B cell (primary cell): ENCODE measurements at places on chromosomes 16 and 17. TPM values are rescaled to one million over a fixed set of nuclear protein-coding genes. Genes with fewer than 3 reads are reported as not detected.

GRCh38 chr17:49393491-49394255 is 21.0 kb downstream of the PHB1 start:
- H3K4me1 ChIP-seq: peaks cover 47% of the 10 kb centered on the region
- H3K36me3 ChIP-seq: no peaks in the 10 kb centered on the region
- H3K27ac ChIP-seq: no peak overlapping the region
- DNase-seq: peak; percentile 25

MRPL10 gene
- 32.4 and 39.4 TPM in 2 replicates for polyA plus RNA-seq

GRCh38 chr17:68152161-68152571 is 95.7 kb upstream of the AMZ2 start:
- H3K27me3 ChIP-seq: no peaks in the 10 kb centered on the region
- H3K36me3 ChIP-seq: no peaks in the 10 kb centered on the region

DNA sequence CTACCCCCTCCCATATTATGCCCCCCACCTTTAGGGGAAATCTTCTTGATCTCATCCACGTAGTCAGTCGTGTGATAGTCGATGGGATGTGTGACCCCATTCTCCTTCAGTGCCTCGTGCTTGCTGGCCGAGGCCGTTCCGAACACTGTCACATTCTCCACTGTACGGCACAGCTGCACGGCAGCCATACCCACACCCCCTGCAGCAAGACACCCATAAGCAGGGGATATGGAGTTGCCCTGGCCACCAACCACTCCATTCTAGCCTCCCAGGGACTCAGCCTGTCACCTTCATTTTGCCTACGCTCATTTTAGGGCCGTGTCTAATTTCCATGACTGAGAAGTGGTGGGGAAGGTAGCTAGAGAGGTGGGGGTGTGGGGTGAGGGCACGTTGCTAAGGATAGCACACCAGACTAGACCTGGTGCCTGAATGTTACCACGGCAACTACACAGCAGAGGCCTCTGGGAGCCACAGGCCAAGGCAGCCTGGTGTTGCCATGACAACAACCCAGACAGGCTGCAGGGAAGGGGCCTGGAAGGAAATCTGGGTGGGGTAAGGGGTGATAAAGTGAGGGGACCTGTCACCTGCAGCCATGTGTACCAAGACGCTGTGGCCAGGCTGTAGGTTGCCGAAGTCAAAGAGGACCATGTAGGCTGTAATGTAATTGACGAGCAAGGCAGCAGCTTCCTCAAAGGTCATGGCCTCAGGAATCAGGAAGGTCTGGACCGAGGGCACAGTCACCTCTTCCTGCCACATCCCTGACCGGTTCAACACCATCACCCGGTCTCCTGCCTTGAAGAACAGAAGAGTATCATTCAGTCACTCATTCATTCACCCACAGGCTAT is 4.0 kb downstream of the VAT1 start:
- no peaks in the 10 kb centered on the region for H3K36me3 ChIP-seq
- peaks cover 9% of the 10 kb centered on the region for H3K4me1 ChIP-seq
- no peaks in the 10 kb centered on the region for H3K27me3 ChIP-seq
- H3K27ac ChIP-seq: no peak overlapping the region
- no peak overlapping the region for H3K4me3 ChIP-seq
- DNase-seq: peak; percentile 10

DNA sequence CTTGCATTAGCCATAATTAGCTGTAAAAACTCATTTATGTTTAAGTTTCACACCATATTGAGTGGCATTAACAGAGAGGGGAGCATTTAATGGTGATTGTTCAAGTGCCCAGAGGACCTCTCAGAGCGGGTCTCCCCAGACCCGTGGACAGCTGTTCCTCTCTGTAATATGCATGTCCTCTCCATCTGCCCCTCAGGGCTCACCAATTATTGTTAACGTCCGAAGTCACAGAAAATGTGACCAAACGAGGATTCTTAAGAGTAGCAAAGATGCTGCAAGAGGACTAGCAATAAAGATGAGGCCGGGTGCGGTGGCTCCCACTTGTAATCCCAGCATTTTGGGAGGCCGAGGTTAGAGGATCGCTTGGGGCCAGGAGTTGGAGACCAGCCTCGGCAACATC is 130.2 kb downstream of the CPPED1 start:
- H3K27ac ChIP-seq: no peak overlapping the region
- H3K27me3 ChIP-seq: no peaks in the 10 kb centered on the region
- peaks cover 5% of the 10 kb centered on the region for H3K4me1 ChIP-seq
- no peak overlapping the region for H3K4me3 ChIP-seq

- no peak for DNase-seq
- H3K27ac ChIP-seq: peak overlapping the region; percentile 91
- H3K27me3 ChIP-seq: no peaks in the 10 kb centered on the region
- H3K4me3 ChIP-seq: peak overlapping the region; percentile 75
- peaks cover 58% of the 10 kb centered on the region for H3K4me1 ChIP-seq
Observed at GRCh38 chr16:23509441-23509754, 896 bp downstream of the GGA2 start.

ZNF597 gene
- polyA plus RNA-seq: 1.3 TPM in 2 replicates

DNA sequence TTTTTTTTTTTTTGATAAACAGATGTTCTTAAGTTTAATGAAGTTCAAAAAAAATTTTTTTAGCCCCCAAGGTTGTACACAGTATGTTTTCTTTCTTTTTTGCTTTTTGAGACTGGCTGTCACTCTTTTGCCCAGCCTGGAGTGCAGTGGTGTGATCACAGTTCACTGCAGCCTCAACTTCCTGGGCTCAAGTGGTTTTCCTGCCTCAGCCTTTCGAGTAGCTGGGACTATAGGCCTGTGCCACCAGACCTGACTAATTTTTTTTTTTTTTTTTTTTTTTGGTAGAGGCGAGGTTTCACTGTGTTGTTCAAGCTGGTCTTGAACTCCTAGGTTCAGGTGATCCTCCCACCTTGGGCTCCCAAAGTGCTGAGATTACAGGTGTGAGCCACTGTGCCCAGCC is 12.8 kb downstream of the ITGAE start:
- DNase-seq: no peak
- no peak overlapping the region for H3K4me3 ChIP-seq
- H3K27me3 ChIP-seq: no peaks in the 10 kb centered on the region
- peaks cover 4% of the 10 kb centered on the region for H3K4me1 ChIP-seq
- H3K36me3 ChIP-seq: no peaks in the 10 kb centered on the region
